ENCODE measurements at places on chromosomes 3 and 15.

- DNase-seq, result peak; percentile 57
Measured at GRCh38 chr3:35659768-35660167, 20.4 kb downstream of the ARPP21 start.

- peak; percentile 99 for DNase-seq
Measured at GRCh38 chr15:85494048-85494777, 113.8 kb downstream of the AKAP13 start.

GRCh38 chr3:160183345-160184076, 41.7 kb upstream of the C3orf80 start:
- DNase-seq, result no peak

GRCh38 chr3:33403756-33404155, 36.4 kb downstream of the UBP1 start:
- DNase-seq, result no peak
